ENCODE measurements at places on chromosomes 16 and 17.

DNA sequence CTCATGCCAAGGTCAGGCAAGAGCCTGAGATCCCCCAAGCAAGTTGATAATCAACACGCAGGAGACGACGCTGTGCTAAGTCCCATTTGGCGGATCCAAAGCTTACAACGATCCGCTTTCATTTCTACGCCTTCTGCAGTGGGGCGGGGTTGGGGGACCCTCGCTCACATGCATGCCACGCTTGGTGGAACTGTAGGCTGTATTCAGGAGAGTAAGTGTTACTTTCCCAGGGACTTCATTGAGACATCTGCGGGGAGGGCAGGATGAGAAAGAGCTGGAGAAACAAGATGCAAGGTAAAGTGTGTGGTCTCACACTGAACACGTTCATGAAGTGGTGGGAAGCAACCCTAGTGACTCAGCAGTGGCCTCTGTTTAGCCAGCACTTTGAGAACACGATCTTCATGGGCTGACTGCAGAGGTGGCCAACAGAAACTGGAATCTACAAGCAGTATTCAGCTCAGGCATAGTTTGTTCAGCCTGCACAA lies 100.5 kb downstream of the XYLT1 start:
- no peak for DNase-seq

- no peak for DNase-seq
Measured at GRCh38 chr16:29940656-29941055, 14.6 kb upstream of the KCTD13 start.

DNA sequence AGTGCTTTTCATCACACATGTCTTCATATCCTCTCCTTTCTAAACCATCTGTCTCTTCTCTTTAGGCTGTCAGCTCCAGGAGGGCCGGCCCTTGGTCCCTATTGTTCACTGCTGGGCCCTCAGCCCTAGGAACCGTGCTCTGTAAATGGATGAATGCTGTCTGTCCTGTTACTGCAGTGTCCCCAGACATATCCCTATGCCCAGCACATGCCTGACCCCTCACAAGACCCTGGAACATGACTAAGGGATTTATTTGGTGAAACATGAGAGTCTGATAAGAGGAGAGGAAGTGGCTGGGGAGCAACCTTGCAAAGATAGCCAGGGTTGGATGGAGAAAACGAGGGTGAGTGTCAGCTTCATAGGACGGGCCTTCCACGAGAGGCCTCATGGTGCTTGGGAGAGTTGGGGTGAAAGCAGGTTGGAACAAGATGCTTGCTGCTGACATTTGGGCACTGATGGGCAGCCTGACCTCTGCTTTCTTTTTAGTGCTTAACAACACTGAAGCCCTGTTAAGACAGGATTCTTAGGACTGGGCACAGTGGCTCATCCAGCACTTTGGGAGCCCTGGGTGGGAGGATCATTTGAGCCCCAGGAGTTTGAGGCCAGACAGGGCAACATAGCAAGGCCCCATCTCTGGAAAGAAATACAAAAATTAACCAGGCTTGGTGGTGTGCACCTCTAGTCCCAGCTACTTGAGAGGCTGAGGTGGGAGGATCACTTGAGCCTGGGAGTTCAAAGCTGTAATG lies 39.0 kb downstream of the ABCC1 start:
- no peak for DNase-seq

GRCh38 chr16:3983081-3983520 lies 102.6 kb upstream of the CREBBP start:
- no peak for DNase-seq

GRCh38 chr17:8175795-8176196 lies 384 bp downstream of the TMEM107 start:
- DNase-seq: no peak

GRCh38 chr16:55737318-55737717 lies 81.5 kb downstream of the SLC6A2 start:
- no peak for DNase-seq

DNA sequence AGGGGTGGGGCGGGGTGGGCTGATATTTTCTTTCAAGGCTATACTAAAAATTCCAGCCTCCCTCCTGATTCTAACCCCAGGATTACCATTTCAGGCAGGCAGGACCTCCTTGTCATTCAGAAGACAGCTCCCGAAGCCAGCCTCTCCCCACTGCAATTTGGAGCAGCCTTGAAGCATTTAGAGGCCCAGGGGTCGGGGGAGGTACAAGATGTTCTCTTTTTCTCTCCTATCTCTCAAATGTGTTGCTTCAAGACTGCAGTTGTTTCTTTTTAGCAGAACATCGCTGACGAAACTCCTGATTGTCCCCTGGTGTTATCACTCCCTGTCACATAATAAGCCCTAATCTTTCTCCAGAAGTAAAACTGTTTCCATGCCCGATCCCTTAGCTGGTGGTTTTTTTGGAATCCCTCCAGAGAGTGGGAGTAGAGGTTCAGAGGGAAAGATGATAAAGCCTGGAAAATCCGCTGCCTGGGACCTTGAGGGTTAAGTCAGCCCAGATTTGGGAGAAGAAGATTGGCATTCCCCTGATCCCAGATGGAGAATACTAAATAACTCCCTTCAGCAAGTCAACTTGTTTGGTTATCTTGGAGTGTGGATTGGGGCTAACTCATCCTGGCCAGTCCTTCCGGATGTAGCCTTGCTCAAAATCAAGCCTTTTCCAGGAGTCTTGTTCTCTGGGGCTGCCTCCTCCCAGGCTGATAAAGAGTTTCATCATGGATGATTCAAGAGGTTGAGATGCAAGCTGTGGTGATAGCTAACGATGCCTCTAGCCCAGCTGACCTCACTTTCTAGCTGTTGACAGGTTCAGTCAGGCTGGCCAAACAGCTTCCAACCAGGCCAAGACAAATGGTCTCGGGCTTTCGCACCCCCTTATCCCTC lies 71.3 kb downstream of the SOX9 start:
- no peak for DNase-seq

DNA sequence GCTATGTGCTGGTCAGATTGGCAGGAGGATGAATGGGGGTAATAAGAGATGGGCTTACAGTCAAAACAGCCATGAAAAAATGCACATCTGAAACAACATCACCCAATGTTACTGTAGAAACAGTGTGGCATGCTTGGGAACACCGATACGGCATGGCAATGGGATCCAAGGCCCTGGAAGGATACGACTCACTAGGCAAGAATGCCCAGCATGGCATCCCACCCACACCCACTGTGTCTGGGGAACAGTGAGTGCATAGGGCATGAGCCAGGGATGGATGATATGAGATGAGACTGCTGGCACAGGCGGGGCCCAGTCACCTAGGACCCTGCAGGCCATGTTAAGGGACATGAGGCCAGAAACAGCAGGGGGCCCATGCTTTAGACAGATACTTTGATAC lies 11.5 kb downstream of the TRIM25 start:
- no peak for DNase-seq

DNA sequence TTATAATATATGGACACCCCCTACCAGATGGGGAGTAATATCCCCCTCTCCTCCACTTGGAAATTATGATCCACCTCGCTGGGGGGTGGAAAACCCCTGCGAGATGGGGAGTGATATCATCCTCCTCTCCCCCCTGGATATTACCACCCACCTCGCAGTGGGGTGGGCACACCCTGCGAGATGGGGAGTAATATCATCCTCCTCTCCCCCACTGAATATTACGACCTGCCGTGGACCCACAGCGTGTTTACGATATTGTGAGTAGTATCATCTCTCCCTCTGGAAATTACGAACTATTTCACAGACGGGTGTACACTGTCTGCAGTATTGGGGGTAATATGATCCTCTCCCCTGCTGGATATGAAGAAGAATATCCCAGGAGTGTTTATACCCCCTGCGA lies 228.3 kb upstream of the WSCD1 start:
- DNase-seq: no peak

DNA sequence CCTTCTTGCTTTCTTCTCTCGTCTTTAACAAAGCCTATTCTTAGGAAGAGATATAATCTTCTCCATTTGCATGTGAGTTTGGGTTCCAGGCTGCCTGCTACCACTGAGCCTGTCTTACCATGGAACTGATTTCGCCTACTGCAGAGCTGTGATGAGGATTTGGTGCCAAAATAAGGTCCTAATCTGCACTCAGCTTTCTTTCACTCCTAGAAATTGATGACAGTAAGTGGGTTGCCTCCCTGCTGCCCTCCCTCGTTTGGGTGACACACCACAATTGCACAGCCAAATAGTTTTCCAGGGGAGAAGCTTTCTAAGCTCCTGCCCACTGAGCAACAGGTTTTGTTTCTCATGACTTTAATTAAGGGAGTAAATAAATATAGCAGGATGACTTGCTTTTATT lies 25.1 kb upstream of the ASIC2 start:
- no peak for DNase-seq

DNA sequence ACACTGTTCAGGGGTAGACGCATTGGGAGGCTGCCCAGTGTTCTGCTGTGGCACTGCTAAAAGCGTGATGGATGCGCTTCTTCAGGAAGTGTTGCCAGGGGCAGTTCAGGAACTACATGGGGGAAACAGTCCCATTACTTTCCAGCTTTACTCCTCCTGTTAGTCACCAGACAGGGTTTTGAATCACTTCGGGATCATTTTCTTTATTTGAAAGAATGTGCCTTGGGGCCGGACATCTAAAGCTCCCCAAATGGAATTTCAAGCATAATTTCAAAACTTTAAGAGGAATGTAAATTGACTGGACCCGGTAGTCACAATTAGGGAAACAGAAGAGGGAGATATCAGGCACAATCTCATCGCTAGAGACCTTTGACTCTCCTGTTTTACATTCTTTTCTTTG lies 1.3 kb upstream of the KRTAP2-1 start:
- DNase-seq: no peak

- DNase-seq: no peak
Measured at GRCh38 chr16:10178526-10178925, 3.7 kb downstream of the GRIN2A start.

- no peak for DNase-seq
Measured at GRCh38 chr17:62717889-62718288, 90.2 kb downstream of the MARCHF10 start.

DNA sequence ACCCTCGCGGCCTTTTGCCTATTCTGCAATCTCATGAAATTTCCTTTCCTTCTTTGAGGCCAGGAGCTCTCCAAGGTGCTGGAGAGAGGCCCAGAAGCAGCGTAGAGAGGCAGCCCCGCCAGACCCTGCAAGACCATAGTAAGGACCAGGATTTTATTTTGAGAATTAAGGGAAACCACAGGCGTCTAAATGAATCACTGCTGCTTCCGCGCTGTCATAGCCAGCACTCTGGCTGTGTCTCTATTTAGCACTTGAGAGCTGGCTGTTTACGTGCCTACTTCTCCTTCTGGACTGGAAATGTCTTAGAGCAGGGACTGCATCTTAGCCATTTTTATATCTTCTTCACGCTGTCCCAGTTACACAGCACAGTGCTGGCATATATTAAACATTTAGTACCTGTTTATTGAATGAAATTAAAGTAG lies 37.6 kb upstream of the PIRT start:
- no peak for DNase-seq

GRCh38 chr16:12868169-12868568 lies 33.2 kb upstream of the SHISA9 start:
- no peak for DNase-seq

DNA sequence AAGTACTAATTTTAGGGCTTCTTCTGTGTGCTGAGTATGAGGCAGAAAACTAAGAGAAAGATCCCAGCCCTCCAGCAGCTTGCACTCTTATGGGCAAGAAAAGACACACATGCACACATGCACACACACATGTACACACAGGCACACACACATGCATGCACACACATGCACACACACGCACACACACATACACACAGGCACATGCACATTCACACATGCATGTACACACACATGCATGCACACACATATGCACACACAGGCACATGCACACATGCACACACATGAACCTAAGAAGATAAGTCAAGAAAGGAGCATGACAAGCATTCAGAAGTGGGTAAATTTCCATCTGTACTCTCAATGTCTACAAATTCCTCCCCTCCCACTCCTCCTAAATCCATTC lies 130.2 kb downstream of the IRX3 start:
- DNase-seq: no peak

DNA sequence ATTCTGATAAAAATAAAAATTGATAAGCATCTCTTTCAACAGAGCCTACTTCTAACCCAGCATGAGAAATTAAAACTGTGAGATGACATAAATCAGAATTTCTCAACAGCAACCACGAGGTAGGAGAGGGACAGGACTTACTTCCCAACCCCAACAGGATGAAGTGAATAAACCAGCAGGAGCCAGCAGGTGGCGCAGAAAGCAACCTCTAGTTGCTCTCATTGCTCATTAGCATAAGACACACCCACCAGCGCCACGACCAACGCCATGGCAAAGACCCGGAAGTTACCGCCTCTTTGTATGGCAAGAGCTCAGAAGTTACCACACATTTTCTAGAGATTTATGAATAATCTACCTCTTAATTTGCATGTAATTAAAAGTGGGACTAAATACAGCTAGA lies 189.4 kb upstream of the CDH8 start:
- DNase-seq: no peak

DNA sequence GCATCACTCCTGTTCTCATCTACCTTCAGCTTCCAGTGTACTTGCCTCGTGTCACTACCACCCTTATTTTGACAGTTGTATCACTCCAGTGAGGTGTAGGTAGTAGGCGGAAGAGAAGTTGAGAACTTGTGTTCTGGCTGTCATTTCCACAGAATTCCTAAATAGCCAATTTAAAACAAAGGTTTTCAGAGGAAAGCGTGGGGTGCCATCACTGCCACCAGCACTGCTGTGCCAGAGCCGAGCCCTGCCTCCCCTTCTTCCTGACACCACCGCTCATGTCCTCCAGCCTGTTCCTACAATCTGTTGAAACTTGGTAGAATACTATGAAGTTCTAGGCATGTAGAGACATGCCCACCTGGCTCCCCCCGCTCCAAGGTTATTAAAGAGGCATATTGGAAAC lies 215.8 kb downstream of the TANC2 start:
- DNase-seq: no peak

GRCh38 chr17:45052052-45052772 lies 780 bp upstream of the DCAKD start:
- DNase-seq: no peak

GRCh38 chr16:80751167-80751566 lies 53.2 kb downstream of the CDYL2 start:
- DNase-seq: no peak

DNA sequence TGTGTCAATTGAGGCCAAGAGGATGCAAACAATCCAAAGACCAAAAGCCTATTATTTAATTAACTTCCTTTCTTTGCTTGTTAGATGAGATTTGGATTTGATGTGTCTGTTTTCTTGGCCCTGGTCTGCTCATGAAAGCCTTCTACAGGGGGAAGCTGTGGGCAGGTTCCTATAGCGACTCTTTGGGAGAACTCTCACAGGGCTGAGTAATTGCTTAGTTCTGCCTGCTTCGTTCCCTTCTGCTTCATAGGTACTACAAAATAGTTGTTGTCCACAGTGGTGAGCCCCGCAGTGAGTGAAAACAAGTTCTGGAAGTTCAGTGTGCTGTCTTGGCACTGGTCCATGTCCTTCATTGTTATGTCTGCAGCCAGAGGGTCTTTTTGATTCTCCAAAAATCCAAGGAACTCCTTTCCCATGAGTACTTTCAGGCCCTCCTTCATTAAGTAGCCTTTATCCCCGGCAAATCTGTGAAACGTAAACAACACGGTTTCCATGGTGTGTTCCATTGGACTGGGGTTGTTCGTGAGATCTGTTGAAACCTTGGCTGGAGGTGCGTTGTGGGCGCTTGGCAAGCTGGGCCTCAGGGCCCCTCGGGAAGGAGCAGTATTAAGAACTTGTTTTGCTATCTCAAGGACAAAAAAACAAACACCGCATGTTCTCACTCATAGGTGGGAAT lies 30.0 kb upstream of the ANKRD40CL start:
- DNase-seq: no peak

All from stimulated activated CD8-positive, alpha-beta memory T cell treated with anti-CD3 and anti-CD28 coated beads, Interleukin-4, amount 100 ng/mL, for 1 hour (primary cell).